ENCODE measurements at places on chromosomes 12 and 14.
A peak's percentile ranks its signal among the peaks of the same experiment; 100 is the strongest.

GRCh38 chr14:66746316-66747006 lies 238.5 kb downstream of the GPHN start:
- DNase-seq = peak; percentile 16

DNA sequence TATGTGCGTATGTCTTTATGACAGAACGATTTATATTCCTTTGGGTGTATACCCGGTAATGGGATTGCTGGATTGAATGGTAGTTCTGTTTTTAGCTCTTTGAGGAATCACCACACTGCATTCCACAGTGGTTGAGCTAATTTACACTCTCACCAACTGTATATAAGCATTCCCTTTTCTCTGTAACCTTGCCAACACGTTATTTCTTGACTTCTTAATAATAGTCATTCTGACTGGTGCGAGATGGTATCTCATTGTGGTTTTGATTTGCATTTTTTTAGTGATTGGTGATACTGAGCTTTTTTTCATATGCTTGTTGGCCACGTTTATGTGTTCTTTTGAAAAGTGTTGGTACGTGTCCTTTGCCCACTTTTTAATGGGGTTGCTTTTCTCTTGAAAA lies 49.7 kb downstream of the FRS2 start:
- DNase-seq = no peak

GRCh38 chr12:96698965-96699364 lies 208.1 kb upstream of the NEDD1 start:
- DNase-seq = no peak

DNA sequence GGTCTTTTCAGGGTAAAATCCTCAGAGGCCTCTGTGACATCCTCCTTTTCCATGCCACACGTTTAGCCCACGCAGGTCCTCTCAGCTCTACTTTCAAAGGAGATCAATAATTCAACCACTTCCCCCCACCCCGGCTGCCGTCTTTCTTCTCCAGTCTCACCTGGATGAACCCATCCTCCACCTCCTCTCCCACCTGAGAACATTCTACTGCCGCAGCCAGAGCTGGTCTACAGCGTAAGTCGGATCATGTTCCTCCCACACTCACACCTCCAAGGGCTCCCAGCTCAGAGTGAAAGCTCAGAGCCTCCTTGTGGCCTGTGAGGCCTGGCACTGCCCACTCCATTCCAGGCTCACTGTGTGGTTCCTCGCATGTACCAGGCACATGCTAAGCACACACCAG lies 246.6 kb downstream of the CHST11 start:
- DNase-seq = no peak

DNA sequence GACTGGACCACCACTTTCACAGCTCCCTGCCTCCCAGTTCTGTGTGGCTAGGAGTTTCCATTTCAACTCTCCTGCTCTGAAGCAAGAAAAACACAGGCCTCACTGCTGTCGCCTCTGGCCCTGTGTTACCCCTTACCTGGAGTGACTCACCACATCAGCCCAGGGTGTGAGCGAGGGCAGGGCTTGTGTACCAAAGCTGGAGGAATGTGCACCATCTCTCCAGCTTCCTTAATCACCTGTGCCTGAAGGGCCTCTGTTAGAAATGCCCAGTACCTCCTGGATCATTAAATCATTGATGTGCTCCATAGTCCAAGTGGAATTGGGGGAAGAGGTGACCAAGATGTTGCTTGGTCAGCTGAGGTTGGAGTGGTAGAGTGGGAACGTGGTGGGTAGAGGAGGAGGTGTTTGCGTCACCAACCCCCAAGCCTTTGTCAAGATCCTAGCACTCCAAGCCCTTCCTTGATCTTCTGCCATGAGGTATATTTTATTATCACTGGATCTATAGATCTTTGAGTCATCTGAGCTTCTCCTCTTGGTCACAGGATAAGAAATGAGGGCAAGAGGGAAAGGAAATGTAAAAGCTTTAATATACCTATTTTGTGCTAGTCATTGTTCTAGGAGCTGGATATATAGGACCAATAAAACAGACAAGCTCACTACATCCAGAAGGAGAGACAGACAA lies 51.3 kb downstream of the SSPN start:
- DNase-seq = no peak

GRCh38 chr12:55696796-55697462 lies 10.8 kb downstream of the ITGA7 start:
- DNase-seq = no peak

- DNase-seq = no peak
These were observed 45.5 kb upstream of the GPATCH2L start for GRCh38 chr14:76106188-76106587.

GRCh38 chr12:26239122-26239851 lies 43.9 kb downstream of the SSPN start:
- DNase-seq = no peak

GRCh38 chr14:95547626-95548327 lies 12.9 kb downstream of the GLRX5 start:
- DNase-seq = no peak

GRCh38 chr12:23556661-23557060 lies 392.8 kb downstream of the SOX5 start:
- no peak for DNase-seq

- no peak for DNase-seq
These were observed 58.5 kb downstream of the NIN start for GRCh38 chr14:50772412-50772811.

GRCh38 chr14:106442857-106443256 lies 916.5 kb downstream of the TMEM121 start:
- DNase-seq = peak; percentile 43

GRCh38 chr12:122356192-122356635 lies 66.3 kb downstream of the CLIP1 start:
- DNase-seq = peak; percentile 59

DNA sequence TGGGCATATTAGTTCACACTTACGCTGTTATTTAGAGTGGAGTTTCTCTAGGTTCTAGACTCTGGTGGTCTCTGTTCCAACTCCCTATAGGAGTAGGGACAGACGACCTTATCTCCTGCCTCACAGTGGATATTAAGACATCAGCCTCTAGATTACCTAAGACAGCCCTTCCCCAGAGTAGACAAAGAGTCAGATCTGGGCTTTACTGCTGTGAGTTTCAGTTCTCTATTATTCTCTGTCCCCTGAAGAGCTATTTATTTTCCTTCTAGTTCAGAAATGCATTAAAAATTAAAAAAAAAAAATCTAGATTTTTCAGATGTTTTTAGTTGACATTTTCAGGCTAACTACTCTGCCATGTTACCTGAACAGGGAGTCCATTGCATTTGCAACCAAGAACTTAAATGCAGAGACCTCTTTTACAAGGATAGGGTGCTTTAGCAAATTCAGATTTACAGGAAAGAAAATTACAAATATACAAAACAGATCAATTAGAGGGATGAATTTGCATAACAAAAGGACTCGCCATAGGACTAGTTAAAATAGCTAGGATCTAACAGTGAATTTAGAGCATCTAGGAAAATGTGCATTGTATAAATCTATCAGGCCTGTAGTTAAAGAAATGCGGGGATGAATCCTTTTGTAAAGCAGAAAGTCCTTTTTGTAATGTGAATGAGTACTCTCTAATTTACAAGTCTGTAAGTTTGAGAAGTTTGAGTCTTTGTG lies 381.4 kb downstream of the APAF1 start:
- DNase-seq = no peak
